ENCODE measurements at places on chromosomes 6 and 20.

GRCh38 chr6:16092990-16093389 is 35.9 kb upstream of the MYLIP start:
- no peak for DNase-seq

GRCh38 chr6:16183187-16183664 is 54.3 kb downstream of the MYLIP start:
- no peak for DNase-seq

GRCh38 chr6:76770281-76770680 is 693.0 kb downstream of the HTR1B start:
- no peak for DNase-seq

DNA sequence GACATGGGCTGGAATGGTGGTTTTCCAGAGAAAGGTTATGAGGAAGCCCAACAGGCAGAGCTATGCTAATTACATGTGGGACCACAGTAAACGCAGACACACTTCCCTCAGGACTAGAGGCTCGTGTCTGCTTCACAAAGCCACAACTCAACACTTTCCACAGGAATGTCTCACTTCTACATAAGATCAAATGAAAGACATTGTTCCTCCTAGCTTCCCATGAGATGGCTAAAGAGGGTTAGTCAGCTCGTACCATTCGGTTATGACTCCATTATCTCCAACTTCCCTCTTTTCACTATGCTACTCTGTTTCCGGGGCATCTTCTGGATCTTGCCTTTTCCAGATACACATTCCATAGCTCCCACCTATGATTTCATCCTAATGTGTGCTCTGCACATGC is 29.1 kb upstream of the ZC3H12D start:
- DNase-seq = no peak

DNA sequence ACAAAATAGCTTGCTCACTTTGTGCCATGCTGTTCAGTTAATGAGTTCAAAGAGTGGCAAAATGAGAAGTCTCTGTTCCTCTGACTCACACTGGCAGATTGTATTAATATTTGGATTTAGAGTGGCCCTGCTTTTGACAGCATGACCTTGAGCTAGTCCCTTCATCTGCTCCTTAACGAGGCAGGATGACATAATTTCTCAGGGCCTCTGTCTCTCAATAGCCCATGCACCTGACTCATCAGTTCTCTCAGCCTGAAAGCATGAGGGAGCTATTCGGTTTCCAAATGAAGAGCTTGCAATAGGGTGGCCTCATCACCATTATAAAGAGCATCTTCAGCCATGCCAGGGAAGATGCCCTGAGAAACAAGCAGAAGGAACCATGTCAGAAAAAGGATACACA is 38.2 kb downstream of the CAP2 start:
- no peak for DNase-seq

GRCh38 chr6:170296423-170296745 is 5.5 kb upstream of the DLL1 start:
- DNase-seq = no peak

- no peak for DNase-seq
These were observed 564.3 kb upstream of the NRSN1 start for GRCh38 chr6:23561732-23562131.

GRCh38 chr6:14550822-14551221 is 433.2 kb downstream of the CD83 start:
- DNase-seq = no peak

DNA sequence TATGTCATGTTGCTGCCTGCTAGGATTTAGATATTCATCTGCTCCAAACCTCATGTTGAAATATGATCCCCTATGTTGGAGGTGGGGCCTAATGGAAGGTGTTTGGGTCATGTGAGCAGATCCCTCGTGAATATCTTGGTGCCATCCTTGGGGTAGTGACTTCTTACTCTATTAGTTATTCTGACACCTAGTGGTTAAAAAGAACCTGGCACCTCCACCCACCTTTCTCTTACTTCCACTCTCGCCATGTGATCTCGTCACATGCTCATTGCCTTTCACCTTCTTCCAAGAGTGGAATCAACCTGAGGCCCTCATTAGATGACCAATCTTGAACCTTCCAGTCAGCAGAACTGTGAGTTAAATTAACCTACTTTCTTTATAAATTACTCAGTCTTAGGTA is 549.4 kb upstream of the SYNCRIP start:
- DNase-seq = no peak

GRCh38 chr6:149056777-149057463 is 260.6 kb upstream of the TAB2 start:
- no peak for DNase-seq

DNA sequence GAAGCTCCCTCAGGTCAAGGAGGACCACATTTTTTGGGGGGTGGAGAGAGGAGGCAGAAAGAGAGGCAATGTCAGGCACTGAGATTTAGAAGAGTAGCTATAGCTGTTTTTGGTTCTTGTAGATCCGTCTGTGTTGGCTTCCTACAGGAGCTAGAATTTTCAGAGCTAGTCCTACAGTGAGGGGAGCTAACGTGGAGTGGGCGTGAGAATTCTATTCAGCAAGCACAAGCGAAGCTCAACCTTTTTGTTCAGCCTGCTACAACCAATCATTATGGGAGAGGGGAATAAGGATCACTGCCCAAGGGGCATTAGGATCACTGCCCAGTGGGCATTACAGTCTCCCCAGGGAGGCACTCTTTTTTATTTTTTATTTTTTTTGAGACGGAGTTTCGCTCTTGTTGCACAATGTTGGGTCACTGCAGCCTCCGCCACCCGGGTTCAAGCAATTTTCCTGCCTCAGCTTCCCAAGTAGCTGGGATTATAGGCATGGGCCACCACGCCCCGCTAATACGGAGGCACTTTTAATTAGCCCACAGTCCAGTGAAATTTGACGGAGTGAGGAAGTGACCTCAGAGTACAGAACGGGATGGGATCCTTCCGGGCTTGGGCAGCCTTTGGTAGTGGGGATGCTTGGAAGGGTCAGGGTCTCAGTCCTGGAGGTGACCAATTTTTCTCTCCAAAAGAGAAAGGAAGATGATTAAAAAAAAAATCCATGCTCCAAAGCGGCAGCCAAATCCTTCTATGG is 1.1 kb upstream of the PANK2 start:
- no peak for DNase-seq

GRCh38 chr6:146944809-146945208 is 259.4 kb upstream of the STXBP5 start:
- DNase-seq = no peak

DNA sequence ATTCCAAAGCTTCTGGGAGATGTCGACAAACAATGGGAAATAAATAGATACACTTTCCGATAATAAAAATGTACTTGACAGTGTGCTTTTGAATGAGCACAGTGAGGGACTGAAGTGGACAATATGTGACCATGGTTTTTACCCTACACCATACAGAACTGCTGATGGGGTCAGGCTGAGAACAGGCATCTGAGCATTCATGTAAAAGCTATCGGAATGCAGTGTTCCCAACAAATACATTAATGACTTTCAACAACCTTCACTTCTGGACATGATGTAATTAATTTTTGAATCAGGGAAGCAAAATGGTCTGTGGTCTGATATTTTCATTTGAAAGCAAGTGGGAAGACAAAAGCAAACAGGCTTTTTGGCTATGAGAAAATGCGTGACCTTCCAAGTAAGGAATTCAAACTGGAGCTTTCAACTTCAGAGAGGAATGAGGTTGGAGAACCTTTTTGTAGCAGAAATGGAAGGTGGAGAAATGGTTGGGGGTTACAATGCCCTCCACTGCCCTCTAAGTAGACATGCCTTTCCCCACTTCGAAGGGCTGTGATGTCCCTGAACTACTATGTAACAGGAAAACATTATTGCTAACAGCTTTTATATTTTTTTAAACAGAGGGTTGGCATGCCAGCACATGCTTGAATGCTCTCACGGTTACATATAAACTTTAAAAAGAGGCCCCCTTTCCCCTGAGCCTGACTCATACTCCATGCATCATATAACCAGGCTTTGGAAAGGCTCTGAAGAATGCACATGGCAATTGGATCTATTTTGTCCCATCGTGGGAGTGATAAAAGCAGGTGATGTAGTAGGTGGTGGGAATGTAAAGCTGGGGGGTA is 203.5 kb upstream of the CITED2 start:
- no peak for DNase-seq

GRCh38 chr20:47221036-47221625 is 135.4 kb downstream of the ZMYND8 start:
- DNase-seq = no peak

GRCh38 chr6:119355157-119355556 is 5.6 kb upstream of the MAN1A1 start:
- no peak for DNase-seq

DNA sequence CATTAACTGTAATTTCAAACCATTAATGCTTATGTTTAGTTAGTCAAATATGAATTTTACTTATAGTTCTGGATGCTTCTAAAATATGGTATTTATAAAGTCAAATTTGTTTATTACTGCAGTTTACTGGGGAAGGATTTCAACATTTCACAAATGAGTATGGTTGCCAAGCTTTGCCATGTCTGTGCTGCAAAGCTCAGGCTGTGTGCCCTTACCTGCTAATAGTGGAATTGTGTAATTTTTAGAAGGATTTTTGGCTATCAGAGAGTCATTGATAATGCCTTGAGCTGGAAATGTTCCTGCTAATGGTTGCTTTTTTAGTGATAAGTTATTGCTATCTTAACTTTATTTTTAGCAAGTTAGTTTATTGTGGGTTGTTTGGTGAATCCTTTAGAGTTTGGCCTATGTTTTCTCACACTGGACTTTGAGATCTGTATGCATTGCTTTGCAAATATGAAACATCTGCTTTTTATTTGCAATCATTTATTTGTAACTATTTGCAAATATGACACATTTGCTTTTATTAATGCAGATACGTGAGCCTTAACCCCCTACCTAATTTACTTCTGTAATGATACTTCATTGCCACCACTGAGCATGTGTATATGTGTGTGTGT is 105.8 kb downstream of the CD109 start:
- DNase-seq = no peak

DNA sequence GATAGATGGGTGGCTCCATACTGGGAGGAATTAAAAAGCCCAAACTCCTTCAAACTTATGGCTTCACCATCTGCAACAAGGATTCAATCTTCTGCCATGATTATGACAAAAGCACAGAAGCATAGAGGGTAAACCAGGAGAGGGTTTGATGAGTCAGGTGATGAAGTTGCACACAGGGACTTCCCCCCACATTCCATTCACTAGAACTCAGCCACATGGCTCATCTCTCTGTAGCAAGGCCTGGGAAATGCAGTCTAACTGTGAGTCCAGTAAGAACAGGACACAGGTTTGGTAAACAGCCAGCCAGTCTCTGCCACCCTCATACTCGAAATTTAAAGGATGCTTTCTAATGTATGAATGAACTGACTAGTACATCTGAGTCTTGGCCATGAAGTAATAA is 142.9 kb downstream of the HIVEP2 start:
- no peak for DNase-seq

DNA sequence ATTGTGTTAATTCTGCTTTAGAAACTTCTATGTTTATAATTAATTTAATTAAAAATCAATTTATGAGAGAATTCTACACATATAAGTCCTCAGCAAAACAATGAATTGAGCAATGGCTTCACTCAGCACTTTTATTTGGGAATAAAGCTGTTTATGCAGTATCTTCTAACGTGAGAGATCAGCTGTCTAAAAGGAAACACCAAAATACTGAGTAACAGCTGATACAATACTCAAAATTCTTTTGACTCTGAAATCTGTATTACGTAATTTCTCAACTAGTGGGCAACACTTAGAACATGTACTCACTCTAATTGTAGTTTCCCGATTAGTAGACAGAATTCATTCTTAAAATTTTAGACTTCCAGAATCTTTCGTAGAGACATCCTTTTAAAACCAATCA is 49.8 kb downstream of the MAP3K7 start:
- no peak for DNase-seq

GRCh38 chr6:149660028-149660427 is 11.5 kb upstream of the KATNA1 start:
- no peak for DNase-seq

GRCh38 chr20:63310265-63310991 is 17.4 kb downstream of the COL20A1 start:
- DNase-seq = no peak
